GM23248 (cell line): ENCODE measurements at places on chromosomes 1 and 21. TPM values are rescaled to one million over a fixed set of nuclear protein-coding genes. Genes with fewer than 3 reads are reported as not detected.

The KPRP gene
- under 0.01 and 0.22 TPM in 2 replicates for total RNA-seq

The PRXL2B gene
- 8.5 and 11.3 TPM in 2 replicates for total RNA-seq

DNA sequence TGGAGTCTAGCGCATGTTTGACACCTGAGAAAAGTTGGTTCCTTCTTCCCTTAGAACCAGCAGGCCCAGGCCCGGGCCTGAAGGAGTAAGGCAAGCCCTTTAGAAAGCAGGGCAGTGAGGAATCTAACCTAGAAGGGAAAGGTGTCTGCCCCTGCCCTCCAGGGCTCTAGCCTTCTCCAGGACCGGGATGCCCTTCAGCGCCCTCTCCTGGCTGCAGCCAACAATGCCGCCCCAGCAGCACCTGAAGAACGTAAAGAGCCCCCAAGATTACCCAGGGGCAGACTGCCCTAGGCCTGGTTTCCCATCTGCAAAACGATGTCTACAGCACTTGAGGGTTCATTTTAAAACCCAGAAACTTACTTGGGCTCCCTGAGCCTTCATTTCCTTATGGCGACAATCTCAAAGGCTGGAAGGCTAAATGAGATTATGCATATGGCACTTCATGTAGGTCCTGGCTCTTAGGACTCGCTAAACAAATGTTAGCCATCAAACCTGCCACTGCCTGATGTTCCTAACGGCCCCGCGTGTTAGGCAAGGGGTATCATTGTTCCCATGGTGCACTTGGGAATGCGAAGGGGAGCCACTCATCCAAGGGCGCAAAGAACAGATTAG lies 106.7 kb upstream of the KLHDC7A start:
- DNase-seq = no peak

GRCh38 chr1:74733604-74734484 lies 892 bp downstream of the TYW3 start:
- DNase-seq = peak; percentile 87

GRCh38 chr1:51276286-51276685 lies 40.2 kb downstream of the RNF11 start:
- no peak for DNase-seq

DNA sequence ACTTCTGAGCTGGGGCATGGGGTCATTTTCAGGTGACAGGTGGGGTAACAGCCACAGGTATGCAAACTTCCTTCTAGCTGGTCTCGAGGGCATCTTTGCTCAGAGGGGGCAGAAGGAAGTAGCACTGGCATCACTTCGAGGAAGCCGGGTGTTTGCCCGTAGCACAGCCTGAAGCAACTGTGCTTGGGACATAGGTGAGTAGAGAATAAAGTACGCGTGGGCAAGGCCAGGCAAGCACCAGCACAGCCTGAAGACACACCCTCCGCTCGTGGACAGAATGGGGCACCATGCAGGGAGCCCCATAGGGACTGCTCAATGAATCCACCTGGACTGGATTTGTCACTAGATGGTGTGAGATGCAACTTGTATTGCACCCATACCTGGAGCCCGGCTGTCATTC lies 167.1 kb downstream of the KCNJ6 start:
- no peak for DNase-seq

GRCh38 chr1:26946270-26946669 lies 14.0 kb downstream of the KDF1 start:
- DNase-seq = no peak

DNA sequence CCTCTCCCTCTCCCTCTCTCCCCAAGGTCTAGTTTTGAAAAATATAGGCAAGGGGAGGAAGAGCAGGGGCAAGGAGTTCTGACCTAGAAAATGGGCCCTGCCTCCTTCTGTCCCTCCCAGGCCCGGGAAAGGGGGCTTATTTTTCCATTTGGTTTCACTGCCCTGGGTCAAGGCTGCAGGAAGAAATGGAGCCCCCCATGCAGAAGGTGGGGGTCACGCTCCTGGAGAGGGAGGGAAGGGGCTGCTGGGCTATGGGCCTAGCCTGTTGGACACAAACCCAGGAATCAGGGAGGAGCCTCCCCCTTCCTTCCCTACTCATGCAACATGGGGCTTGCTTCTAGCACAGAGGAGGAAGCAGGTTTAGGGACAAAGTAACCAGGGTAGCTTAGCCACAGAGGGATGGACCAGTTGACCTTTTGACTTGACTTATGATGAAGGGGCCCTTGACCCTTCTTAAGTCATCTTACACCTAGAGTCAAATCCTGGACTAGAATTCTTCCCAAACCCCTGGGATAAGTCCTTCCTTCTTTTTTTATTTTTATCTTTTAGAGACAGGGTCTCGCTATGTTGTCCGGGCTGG lies 70.4 kb upstream of the SSBP3 start:
- no peak for DNase-seq

GRCh38 chr1:211613108-211613947 lies 34.4 kb upstream of the SLC30A1 start:
- peak; percentile 99 for DNase-seq

DNA sequence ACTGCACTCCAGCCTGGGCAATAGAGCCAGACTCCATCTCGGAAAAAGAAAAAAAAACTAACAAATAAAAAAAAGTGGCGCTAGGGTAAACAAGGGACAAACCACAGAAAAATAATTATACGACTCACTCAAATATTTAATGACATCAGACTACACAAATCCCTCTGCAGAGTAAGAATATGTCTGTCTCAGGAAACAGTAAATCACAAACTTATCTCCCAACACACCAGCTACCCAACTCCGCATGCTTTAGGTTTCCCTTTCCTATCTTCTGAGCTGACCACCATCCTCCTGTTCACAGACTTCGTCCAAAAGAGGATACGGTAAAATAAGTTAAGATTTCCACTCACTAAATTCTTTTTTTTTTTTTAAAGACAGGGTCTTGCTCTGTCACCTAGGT lies 16.2 kb downstream of the WDR47 start:
- DNase-seq = peak; percentile 3

- peak; percentile 89 for DNase-seq
Measured at GRCh38 chr1:170668209-170669106, 4.5 kb downstream of the PRRX1 start.

GRCh38 chr1:229117664-229118300 lies 153.1 kb upstream of the RAB4A start:
- peak; percentile 64 for DNase-seq

DNA sequence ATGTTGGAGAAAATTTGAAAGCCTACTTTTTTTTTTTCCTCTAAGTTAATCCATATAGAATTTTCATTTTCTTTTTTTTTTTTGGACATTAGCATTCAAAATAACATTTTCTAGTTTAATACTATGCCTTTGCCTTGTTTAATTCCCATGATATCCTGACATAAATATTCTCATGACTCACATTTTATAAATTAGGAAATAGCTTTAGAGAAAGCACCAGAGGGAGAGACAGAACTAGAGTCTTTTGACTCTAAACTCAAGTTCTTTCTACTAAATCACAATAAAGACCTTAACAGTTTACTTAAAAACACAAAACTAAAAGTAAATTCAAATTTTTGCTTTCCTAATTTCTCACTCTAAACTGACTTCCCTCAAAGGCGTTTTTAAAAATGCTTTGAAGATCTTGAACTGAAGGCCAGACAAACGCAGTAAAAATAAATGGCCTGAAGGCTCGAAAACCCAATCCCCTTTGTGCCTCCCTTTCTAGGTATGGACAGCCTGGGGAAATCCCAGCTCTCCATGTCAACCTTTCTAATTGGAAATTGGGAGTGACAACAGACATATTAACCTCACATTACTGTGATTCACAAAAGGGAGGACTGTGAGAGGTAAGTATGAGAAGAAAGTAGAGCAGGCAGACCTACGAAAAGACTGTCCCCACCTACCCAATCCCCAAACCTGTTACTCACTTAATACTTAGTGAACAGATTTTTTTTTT lies 104.6 kb downstream of the ENAH start:
- peak; percentile 43 for DNase-seq

GRCh38 chr1:66182551-66183178 lies 351.3 kb upstream of the SGIP1 start:
- peak; percentile 77 for DNase-seq

- DNase-seq = no peak
Measured at GRCh38 chr21:41802198-41802584, 35.3 kb upstream of the RIPK4 start.

DNA sequence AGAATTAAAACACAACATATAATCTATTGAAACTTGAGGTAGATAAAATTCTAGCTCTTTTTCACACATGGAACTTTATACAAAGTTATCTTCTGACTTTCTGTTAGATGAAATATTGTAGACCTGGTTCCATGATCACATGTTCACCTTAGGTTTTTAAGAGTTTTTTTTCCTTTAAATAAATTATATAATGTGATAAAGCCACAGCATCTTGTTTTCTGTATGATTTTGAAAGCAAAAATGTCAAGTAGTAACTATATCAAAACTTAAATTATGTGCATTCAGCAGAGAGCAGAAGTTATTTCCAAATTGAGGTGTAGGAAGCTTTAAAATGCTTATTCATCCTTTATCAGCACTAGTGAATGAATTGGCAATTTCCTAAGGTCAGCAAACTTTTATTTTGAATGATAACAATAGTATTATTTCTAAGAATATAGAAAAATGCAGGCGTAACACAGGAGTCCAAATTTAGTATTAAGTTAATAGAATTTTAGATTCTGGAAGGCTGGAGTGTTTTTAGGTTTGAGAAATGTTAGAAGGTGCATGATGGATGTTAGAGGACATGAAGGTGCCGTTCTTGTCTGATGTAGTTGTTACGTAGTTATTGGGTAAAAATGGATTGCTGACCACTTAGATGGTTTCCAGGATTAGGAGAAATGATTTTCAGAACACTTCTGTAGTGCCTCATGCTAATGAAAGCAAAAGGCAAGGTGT lies 17.5 kb downstream of the BACH1 start:
- no peak for DNase-seq
